ENCODE measurements at places on chromosomes 2 and 18.

DNA sequence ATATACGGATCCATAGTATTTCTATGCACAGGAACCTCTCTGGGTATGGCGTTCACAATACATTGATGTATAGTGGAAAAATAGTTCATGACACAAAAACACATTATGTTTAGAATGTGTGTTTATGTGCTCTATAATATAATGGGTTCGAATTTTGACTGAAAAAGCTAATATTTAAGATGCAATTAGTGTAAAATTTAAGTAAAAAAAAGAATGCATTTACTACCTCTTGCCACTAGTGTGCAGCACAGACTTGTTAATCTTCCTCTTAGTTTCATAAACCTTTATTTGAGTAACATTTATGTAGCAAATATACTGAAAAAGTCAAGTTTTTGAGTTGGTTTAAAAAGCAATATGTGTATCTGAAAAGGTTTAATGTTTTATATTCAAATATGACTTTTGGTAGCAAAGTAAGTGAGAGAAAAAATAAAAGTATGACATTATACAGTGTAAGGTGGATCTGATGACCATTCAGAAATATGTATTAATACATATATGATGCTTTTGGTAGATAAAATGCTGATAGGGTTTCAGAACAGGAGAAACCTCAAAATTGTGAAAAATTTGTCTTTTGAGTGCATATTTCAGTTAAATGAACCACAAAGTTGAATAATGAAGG lies 49.4 kb downstream of the CCDC102B start:
- DNase-seq = no peak

- no peak for DNase-seq
Observed at GRCh38 chr2:14114275-14114674, 518.2 kb upstream of the LRATD1 start.

GRCh38 chr2:109347626-109348025 lies 218.6 kb downstream of the SH3RF3 start:
- no peak for DNase-seq

DNA sequence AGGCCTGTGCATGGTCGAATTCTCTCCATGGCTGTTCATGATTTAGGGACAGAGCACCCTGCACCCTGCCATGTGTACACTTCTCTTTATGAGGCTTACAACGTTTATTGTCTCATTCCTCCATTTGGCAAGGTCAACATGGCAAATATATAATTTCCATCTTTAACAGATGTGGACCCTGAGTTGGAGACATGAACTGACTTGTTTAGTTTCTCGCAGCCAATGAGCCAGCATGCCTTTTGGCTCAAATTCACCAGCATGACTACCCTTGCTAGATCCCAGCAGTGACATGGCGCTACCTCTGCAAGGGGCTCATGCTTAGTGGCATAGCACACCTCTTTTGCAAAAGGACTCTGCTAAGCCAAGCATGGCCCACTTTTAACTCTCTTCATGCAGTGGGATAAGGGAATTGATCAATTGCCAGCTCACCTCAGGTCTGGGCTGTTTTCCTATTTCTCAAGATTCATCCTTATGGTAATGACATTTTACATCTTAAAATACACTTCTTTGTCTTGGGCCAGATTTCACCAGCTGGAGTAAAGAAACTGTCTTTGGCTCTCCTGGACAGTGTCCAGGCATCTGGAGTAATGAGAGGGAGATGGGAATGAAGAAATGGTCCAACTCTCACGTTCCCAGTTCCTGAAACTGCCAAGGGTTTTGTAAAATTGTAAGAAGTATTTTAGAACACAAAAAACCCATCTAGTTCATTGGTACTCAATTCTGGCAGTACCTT lies 159.5 kb downstream of the SETBP1 start:
- no peak for DNase-seq

Data from stimulated activated CD4-positive, alpha-beta T cell treated with anti-CD3 and anti-CD28 coated beads, Interleukin-4, amount 100 ng/mL, for 48 hours (primary cell).